ENCODE measurements at places on chromosomes 3 and 15. TPM values are rescaled to one million over a fixed set of nuclear protein-coding genes. Genes with fewer than 3 reads are reported as not detected.

The SPINK8 gene
- total RNA-seq = not detected

The EOMES gene
- not detected for total RNA-seq

The ITPKA gene
- 15.6 TPM for total RNA-seq

The SLC6A11 gene
- total RNA-seq = not detected

The TMEM45A gene
- 13.2 TPM for total RNA-seq

The MEIS2 gene
- 25.4 TPM for total RNA-seq

The AGBL1 gene
- total RNA-seq = not detected

The LDHAL6B gene
- not detected for total RNA-seq

The ALDH1A2 gene
- total RNA-seq = 0.84 TPM

The HHLA2 gene
- not detected for total RNA-seq

The TUSC7 gene
- not detected for total RNA-seq

The CHRNA7 gene
- not detected for total RNA-seq

The BNC1 gene
- 7.1 TPM for total RNA-seq

Measured in bronchus fibroblast of lung (primary cell).